ENCODE measurements at places on chromosomes 5 and 9.
A peak's percentile ranks its signal among the peaks of the same experiment; 100 is the strongest.

GRCh38 chr9:106911951-106912350 is 49.0 kb downstream of the ZNF462 start:
- DNase-seq = no peak

GRCh38 chr5:60230456-60230855 is 336.9 kb upstream of the PDE4D start:
- no peak for DNase-seq

DNA sequence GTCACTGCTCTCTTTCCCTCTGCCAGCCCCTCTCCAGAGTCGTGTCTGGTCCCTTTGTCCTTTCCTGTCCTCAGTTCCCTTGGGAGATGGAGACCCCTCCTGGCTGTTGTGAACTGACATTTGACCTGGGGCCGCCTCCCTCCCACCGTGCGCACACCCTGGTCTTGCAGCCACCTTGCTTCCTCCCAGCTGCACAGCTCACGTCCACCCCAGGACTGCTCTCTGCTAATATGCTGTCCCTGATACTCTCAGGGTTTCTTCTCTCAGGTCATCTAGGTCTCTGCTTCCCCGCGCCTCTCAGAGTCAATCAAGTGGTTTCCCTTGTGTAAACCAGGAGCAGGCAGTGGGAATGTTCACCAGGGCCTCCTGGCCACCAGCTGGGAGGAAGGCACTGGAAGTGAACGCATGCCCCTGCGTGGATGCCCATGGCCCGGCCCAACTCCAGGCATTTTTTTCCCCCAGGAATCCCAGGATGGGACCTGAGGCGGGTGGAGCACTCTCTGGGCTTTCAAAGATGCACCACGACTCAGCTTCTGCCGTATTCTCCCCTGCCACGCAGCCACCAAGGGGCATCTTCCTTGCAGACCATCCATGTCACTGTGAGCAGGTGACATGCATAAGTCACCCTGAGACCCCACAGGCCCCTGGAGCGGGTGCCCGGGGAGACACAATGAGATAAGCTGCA is 142.4 kb downstream of the OLFM1 start:
- DNase-seq = no peak

- DNase-seq = no peak
These were observed 457.5 kb downstream of the IRX1 start for GRCh38 chr5:4053136-4053535.

DNA sequence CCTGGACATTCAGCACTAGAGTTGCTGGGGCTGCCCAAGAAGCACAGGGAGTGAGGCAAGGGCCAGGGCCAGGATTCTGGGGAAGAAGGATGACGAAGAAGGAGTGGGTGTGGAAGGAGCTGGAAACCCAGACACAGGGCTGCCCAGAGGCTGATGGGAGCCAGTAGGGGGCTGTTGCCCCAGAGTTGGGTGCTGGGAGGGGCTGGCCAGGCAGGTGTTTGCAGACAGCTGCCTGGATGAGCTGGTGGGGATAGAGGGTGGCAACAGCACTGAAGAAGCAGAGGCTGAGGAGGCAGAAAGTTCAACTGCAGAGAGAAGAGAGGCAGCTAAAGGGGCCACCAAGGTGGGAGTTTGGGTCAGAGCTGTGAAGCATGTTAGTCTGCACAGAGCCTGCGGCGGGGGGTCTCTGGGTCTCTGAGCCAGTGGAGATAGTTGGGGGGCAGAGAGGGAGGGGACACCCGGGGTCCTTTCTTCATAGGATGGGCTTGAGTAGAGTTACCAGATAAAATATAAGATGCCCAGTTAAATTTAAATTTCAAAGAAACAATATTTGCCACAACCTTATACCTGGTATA is 2.5 kb upstream of the AQP7 start:
- DNase-seq = no peak

- DNase-seq = peak; percentile 10
These were observed 47.8 kb downstream of the NR3C1 start for GRCh38 chr5:143355710-143356109.

GRCh38 chr5:82551840-82552385 is 273.8 kb upstream of the RPS23 start:
- no peak for DNase-seq

DNA sequence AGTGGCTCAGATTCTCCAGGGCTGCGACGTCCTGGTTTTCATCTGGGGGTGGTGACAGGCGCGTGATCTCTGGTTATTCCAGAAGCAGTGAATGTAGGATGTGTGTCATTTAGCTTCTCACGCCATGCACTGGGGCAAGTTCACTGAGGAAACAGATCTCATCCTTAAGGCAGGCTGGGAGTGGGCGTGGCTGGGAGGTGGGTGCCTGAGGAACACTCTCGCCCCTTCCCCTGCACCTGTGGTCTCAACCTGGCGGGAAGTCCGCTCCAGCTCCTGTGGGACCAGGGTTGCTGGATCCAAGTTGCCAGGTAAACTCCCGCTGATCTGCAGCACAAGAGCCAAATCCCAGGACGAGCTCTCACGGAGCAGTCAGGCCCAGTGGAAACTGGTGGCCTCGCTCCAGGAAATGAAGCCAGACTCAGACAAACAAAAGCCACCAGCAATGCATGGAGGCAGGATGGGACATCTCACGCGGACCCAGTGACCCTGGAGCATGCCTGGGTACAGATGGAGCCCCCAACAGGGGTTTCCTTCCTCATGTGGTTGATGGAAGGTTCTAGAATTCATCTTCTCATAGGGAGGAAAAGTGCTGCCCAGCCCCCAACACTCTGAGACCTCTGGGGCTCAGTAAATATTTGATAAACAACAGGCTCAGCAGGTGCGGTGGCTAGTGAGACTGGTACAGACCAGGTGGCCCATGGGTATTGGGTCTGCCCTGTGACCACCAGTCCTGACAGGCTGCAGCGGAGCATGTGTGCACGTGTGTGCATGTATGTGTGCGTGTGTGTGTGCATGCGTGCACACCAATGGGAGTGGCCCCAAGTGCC is 16.3 kb upstream of the SLC12A7 start:
- no peak for DNase-seq

- DNase-seq = no peak
These were observed 70.0 kb upstream of the IL17B start for GRCh38 chr5:149448831-149449714.

- DNase-seq = no peak
These were observed 37.2 kb downstream of the GRAMD2B start for GRCh38 chr5:126460459-126460858.

DNA sequence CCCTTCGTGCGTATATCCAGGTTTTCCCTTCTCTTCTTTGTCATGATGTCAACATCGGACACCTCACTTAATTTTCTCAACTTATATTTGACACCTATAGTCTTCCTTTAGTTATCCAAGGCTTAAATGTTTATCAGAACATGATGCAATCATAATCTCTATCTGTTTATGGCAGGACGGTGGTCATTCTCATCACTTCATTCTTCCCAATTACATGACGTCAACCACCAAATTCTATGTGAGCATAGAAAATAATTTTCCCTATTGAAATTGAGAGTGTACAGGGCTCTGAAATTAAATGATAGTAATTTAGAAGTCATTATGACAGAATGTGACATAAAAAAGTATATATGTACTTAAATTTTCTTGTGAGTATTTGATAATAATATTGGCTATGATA is 345.4 kb downstream of the CDH9 start:
- no peak for DNase-seq

DNA sequence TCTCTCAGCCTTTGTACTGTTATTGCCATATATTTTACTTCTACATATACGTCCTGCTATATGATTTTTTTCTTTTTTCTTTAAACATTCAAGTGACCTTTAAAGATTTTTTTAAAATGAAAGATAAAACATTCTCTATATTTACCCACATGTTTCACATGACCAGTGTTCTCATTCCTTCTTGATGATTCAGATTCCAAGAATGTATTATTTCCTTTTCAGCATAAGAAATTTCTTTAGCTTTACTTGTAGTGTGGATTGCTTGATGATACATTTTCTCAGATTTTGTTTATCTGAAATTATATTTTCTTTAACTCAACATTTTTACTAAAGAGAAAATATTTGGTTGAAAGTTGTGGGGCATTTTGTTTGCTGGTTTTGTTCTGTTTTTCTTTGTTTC is 792.1 kb downstream of the BRINP1 start:
- no peak for DNase-seq

GRCh38 chr9:108163321-108164005 is 673.9 kb upstream of the KLF4 start:
- DNase-seq = no peak

DNA sequence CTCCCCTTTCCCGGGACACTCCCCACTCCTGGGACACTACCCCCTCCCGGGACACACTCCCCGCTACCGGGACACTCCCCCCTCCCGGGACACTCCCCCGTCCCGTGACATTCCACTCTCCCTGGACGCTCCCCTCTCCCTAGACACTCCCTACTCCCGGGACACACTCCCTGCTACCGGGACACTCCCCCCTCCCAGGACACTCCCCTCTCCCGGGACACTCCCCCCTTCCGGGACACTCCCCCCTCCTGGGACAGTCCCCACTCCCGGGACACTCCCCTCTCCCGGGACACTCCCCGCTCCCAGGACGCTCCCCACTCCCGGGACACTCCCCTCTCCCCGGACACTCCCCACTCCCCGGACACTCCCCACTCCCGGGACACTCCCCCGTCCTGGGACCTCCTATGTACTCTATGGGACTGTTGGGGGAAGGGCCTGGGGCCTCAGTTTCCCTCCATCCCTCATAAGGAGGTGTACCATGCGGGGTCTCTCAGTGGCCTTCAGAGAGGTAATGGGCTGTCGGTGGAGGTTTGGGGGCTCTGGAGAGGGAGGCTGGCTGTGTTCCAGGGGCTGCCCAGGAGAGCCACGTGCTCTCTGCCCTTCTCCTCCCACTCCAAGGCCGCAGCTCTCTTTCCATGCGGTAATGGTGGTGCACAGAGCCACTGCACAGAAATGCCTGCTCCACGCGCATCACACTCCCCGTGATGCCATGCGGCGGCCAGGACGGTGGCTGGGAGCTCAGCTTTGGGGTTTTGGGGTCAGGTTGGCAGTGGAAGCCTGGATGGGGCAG is 96.2 kb downstream of the RXRA start:
- DNase-seq = no peak

DNA sequence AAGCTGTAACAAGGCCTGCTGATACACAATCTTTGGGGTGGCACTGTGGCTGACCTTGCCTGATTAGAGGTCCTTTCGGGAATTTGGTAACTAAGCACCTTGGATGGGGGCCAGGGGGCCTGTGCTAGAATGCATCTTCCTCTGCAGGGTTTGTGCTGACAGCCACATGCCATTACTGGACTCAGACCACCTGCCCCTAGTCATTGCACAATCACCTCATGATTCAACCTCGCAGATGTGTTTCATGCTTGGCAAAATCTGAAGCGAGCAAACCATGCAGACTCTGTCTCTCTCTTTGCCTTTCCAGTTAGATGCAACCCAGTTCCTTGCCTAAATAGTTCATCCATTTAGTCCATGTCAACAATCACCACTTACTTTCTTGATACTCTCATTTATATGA is 96.5 kb upstream of the ERCC6L2 start:
- DNase-seq = no peak

- DNase-seq = no peak
These were observed 5.4 kb downstream of the OR13J1 start for GRCh38 chr9:35864695-35865255.

DNA sequence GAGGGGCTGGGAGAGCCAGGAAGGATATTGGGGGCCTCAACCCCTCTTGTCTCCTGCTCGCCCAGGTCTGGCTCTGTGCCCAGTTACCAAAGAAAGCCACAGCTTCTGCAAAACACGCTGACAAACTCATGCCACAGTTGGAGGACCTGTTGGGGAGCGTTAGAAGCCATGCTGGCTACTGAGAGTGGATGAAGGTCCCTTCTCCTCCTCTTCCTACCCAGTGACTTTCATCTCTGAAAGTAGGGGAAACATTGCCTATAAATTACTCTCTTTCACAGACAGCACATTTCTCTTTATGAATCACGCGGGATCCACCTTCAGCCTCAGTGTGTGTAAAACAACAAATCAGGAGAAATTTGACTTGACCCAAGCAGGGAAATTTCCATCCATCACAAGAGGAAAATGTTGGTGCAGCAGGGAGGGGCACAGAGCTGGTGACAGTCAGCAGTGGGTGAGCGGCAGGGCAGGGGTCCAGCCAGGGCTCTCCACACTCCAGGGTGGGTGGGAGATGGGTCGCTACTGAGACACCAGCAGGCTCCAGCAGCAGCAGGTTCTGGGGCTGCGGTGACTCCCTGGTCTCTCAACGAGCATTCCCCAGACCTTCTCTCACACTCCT is 181.9 kb downstream of the FGF18 start:
- no peak for DNase-seq

- no peak for DNase-seq
These were observed 37.4 kb downstream of the C9orf152 start for GRCh38 chr9:110170357-110171257.

DNA sequence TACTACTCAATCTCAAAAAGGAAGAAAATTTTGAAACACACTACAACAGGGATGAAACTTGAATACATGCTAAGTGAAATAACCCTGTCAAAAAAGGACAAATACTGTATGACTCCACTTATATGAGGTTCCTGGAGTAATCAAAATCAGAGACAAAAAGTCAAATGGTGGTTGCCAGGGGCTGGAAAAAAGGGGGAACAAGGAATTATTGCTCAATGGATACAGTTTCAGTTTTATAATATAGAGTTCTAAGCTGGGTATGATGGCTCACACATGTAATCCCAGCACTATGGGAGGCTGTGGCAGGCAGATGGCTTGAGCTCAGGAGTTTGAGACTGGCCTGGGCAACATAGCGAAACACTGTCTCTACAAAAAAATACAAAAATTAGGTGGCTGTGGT is 29.0 kb downstream of the ETF1 start:
- no peak for DNase-seq

DNA sequence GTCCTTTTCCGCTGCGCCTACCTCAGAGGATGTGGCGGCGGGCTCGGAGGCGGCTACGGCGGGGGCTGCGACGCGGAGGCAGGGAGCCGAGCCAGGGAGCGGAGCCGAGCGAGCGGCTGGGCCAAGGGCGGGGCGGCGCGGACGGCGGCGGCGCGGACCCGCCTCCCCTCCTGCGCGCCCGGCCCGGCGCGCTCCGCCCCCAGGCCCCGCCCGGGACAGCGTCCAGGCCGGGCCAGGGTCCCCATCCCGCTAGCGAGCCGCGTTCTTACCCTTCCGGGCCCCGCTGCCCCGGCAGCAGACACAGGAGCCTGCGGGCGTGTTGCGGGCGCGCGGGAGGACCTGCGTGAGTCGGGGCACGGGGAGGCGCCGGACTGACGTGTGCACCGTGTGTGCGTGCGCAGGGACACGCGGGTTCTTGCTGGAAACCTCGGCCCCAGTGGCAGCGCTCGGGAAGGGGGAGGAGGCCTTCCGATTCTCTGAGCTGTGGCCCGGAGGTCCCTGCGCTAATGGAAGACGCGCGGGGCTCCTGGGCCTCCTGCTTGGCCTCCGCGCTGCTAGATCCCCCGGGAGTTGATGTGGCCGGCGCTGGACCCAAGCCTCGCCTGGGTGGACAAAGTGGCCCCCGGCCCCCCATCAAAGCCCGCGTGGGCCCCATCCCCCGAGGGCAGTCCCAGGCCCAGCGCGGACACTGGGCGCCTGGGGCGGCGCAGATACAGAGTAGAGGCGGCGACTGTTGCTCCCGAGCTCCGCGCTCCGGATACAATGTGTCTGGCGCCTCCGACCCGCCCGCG is at the start of gene VDAC1:
TSS of gene VDAC1 (minus strand) at position 350 of the 791 bp plus-strand sequence. CDS start 11,963 bp downstream, outside the sequence.
- peak; percentile 72 for DNase-seq

- DNase-seq = no peak
These were observed 199.0 kb downstream of the DNAH5 start for GRCh38 chr5:13745508-13745907.

- DNase-seq = no peak
These were observed 15.9 kb upstream of the TRIM14 start for GRCh38 chr9:98134702-98135557.

GRCh38 chr9:6702707-6703106 is 55.1 kb upstream of the KDM4C start:
- no peak for DNase-seq

GRCh38 chr9:89998633-89999032 is 393.8 kb downstream of the GADD45G start:
- no peak for DNase-seq

Data from stimulated activated CD4-positive, alpha-beta T cell treated with anti-CD3 and anti-CD28 coated beads, Interleukin-12 subunit alpha, Interleukin-12 subunit beta, amount 100 ng/mL, for 4 hours (primary cell).